ENCODE measurements at places on chromosomes 16 and 17.

GRCh38 chr17:41906465-41907184, 12.1 kb downstream of the ACLY start:
- DNase-seq = no peak

DNA sequence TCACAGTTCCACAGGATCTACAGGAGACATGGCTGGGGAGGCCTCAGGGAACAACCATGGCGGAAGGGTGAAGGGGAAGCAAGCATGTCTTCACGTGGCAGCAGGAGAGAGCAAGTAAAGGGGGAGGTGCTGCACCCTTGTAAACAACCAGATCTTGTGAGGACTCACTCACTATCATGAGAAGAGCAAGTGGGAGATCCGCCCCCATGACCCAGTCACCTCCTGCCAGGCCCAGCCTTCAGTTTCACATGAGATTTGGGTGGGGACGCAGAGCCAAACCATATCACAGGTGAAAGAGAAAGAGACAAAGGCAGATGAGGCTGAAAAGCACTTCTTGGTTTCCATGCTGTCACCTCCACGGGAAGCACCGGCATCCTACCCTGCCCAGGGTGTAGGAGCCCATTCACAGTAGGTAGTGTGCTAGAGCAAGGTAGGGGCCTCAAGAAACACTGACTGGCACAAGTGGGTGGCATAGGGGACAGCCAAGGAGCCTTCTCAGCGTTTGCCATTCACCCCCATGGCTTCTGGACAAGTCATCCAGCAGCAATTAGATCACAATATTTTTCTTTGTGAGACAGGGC, 6.6 kb downstream of the NARF start:
- no peak for DNase-seq

DNA sequence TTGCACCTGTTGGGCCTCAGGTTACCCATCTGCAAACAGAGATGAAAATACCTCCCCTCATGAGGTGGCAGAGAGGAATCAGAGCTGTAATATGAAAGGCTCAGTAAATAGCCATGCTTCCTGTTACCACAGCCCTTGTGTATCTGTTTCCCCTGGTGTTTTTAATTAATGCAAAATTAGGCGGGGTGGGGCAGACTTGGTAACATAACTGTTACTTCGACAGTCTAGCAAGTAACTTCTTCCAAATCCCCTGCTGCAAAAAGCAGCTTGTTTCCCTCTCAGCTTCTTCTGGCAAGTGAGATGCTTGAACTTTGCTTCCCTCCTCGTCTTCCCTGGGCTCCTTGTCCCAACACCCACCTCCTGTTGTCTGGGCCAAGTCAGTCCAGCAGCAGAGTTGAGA, 381.5 kb downstream of the CPPED1 start:
- no peak for DNase-seq

GRCh38 chr16:75238853-75239541, 12.4 kb downstream of the BCAR1 start:
- DNase-seq = peak; percentile 64

- peak; percentile 42 for DNase-seq
Observed at GRCh38 chr16:50166511-50167500, 13.7 kb downstream of the TENT4B start.

DNA sequence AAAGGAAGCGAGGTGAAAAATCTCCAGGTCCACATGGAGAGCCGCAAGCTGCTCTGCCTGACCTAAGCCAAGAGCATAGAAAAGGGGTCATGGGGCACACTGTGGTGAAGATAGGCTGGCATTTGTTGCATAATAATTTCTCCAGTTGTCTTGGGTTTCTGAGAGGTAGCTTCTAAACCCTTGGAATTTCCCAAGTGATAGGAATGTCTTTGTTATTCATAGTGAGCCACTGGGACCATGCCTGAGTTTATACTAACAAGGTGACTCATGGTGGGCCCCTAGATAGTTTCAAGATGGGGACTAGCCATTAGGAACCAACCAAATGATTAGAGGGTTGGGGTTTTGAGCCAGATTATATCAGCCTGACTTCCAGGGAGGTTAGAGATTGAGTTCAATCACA, 25.6 kb downstream of the SOST start:
- DNase-seq = peak; percentile 89

GRCh38 chr17:3501344-3501743, 25.5 kb downstream of the ASPA start:
- DNase-seq = no peak

- DNase-seq = no peak
Observed at GRCh38 chr16:7443648-7444365, 111.2 kb downstream of the RBFOX1 start.

DNA sequence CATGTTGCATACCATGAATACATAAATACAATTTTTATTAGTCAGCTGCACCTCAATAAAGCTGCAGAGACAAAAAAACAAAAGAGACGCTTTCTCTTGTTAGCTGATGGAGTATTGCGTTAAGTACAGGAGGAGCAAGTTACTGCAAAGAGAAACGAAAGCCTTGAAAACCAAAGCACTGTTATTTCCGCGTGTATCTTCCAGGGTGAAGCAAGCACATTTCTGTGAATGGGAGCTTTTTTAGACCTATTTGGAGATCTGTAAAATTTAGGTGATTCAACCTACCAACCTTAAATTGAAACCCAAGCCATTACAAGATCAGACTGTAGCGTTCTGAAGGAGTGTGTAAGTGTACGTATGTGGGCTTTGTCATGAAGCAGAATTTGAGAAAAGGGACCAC, 390.4 kb downstream of the SOX9 start:
- no peak for DNase-seq

GRCh38 chr17:73541111-73541510, 103.1 kb downstream of the SDK2 start:
- no peak for DNase-seq

- DNase-seq = no peak
Observed at GRCh38 chr16:24538756-24539294, 541 bp upstream of the RBBP6 start.

- no peak for DNase-seq
Observed at GRCh38 chr17:1873418-1873817, 43.6 kb downstream of the RPA1 start.

DNA sequence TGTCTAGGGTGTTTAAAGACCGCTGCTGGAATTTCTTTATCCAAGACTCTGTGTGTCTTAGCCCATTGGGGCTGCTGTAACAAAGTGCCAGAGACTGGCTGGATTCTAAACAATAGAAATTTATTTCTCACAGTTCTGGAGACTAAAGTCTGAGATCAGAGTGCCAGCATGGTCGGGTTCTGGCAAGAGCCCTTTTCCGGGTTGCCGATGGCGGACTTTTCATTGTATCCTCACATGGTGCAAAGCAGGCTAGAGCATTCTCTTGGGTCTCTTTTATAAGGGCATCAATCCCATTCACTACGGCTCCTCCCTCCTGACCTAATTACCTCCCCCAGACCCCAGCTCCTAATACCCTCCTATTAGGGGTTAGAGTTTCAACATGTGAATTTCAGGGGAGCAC, 9.5 kb downstream of the NLRC5 start:
- no peak for DNase-seq

GRCh38 chr16:50315346-50315997, 49.1 kb downstream of the ADCY7 start:
- DNase-seq = no peak

GRCh38 chr16:57036315-57036714, 47.0 kb downstream of the NLRC5 start:
- no peak for DNase-seq

GRCh38 chr16:15572329-15573001, 70.5 kb downstream of the MARF1 start:
- no peak for DNase-seq

DNA sequence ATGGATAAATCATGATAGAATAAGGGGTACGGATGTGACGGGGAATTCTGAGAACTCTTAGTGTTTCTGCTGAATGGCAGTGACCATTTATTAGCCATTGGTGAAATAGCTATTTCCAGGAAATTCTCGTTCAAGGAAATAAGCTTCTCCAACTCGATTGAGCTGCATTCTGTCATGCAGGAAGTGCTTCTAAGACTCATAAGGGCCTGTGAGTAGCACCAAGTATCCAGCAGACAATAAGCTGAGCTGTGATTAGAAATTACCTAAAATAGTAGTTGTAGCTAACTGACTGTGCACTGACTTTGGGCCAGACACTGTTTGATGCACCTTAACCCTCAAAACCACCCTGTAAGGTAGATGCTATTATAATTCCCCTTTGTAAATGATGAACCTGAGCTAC, 107.8 kb upstream of the IRX5 start:
- DNase-seq = no peak

DNA sequence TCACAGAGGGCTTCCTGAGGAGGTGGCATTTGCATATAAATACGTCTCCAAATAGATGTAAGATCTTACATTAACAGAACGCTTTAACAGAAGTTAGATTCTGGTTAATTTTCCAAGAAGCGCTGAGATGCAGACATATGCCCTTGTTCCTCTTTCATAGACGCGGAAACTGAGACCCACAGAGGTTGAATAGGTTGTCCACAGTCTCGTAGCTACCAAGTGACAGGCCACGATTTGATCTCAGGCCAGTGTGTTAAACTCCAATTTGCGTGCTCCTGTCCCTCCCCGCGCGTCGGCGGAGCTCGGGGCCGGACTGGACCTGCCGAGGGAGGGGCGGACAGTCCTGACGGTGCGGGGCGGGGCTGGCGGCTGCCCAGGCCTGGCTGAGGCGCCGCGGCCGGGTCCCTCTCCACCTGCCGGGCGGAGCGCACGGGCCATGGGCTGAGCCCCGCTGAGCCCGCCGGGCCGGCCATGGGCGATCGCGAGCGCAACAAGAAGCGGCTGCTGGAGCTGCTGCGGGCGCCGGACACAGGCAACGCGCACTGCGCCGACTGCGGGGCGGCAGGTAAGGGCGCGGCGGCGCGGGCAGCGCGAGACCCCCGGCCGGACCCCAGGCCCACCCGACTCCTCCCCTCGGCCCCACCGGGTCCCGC, at the start of gene ADAP2:
TSS of gene ADAP2 (plus strand) at position 402 of the 653 bp plus-strand sequence. CDS start at position 472, 70 bp downstream.
- no peak for DNase-seq

- no peak for DNase-seq
Observed at GRCh38 chr17:51933647-51934046, 224.9 kb downstream of the CA10 start.

GRCh38 chr16:17802571-17802970, 331.8 kb upstream of the XYLT1 start:
- peak; percentile 78 for DNase-seq

GRCh38 chr16:16131659-16132058, 91.6 kb downstream of the ABCC6 start:
- no peak for DNase-seq

- no peak for DNase-seq
Observed at GRCh38 chr16:4241928-4242283, at the start of gene SRL. Gene SRL, minus strand, starts transcription at chr16:4242080. Its CDS starts 13 bp downstream, at chr16:4242067.

DNA sequence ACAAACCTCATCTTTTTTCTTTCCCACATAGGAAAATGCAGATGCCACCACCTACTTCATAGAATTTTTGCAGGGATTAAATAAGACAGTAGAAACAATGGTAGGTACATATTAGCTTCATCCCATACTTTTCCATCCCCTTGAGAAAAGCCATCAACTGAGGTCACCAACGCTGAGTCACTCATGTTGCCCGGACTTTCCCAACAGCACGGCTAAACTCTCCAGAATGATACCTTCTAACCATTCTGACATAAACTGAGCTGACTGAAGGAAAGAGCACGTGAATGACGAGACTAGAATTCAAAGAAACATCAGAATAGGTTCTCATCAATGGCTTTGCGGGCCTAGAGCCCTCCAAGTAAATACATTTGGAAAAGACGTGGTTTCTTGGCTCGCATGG, 146.0 kb upstream of the RCVRN start:
- peak; percentile 42 for DNase-seq

- peak; percentile 51 for DNase-seq
Observed at GRCh38 chr17:19002805-19003542, 1.6 kb downstream of the FAM83G start.

- peak; percentile 69 for DNase-seq
Observed at GRCh38 chr16:69513180-69513966, 52.4 kb upstream of the NFAT5 start.

DNA sequence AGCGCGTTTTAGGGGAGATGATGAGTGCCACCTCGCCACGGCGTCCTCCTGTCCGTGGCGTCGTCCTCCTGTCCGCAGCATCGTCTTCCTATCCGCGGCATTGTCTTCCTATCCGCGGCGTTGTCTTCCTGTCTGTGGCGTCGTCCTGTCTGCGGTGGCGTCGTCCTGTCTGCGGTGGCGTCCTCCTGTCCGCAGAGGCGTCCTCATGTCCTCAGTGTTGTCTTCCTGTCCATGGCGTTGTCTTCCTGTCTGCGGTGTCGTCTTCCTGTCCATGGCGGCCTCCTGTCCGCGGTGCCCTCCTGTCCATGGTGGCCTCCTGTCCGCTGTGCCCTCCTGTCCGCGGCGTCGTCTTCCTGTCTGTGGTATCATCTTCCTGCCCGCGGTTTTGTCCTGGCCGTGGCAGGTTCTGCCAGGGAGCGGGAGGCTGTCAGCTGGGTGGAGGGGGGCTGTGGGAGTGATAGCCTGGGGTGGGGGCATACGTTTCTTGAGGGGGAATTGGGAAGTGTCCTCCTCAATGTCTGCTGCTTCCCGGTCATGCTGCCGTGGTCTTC, 30.9 kb downstream of the TBCD start:
- no peak for DNase-seq

GRCh38 chr16:50665128-50665878, 15.8 kb downstream of the SNX20 start:
- peak; percentile 58 for DNase-seq

DNA sequence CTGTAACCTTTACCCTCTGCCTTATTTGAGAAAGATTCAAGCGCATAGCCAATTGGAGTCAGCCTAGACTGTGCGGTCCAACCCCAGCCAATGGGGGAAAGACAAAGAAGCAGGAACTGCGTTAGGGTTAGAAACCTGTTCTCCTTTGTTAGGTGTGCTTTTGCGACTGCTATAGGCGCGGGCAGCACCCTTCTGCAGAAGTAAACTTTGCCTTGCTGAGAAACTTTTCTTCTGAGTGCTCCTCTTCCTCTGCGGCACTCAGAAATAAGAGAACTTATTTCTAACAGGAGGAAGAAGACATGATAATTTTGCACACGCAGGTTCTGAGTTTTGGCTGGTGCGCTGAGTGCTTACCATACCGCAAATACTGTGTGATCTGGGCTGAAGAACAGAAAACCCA, 9.0 kb downstream of the TXNL4B start:
- no peak for DNase-seq

GRCh38 chr17:65918916-65919315, 273.0 kb downstream of the CEP112 start:
- peak; percentile 16 for DNase-seq

GRCh38 chr16:60107871-60108270, 1373.8 kb upstream of the GOT2 start:
- DNase-seq = no peak

Data from fibroblast of skin of back (primary cell).